ENCODE measurements at places on chromosomes 2 and 18. TPM values are rescaled to one million over a fixed set of nuclear protein-coding genes. Genes with fewer than 3 reads are reported as not detected.

Gene RNF152
- total RNA-seq: 112 TPM

- DNase-seq: no peak
Measured at GRCh38 chr2:208830203-208830602, 423.6 kb downstream of the PTH2R start.

- DNase-seq: no peak
Measured at GRCh38 chr2:61277756-61278155, 115.8 kb downstream of the C2orf74 start.

Gene ERICH2
- total RNA-seq: 0.58 TPM

GRCh38 chr18:23992089-23992940 lies 22.2 kb upstream of the TTC39C start:
- DNase-seq: no peak

- peak; percentile 72 for DNase-seq
Measured at GRCh38 chr2:45191976-45192375, 182.7 kb upstream of the SIX2 start.

Gene CRYGC
- total RNA-seq: not detected

Gene YPEL5
- total RNA-seq: 108 TPM

DNA sequence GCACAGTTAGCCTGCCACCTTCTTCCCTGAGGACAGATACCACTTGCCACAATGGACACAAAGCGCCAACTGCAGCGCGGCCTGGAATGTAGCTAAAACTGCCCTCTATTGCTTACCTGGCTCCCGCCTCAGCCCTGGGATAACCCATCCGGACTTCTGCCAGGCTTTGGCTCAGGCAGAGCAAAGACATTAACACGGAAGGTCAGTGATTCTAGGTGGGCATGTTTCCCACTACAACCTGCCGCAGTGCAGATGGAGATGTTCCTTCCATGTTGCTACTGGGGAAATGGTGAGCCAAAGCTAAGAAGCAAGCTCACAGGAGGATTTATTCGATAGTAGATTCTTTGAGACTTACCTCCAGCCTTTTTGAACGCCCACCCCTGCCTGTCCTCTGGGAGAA lies 74.8 kb downstream of the XDH start:
- DNase-seq: no peak

Gene CHRNG
- total RNA-seq: not detected

GRCh38 chr18:31070206-31070605 lies 27.7 kb upstream of the DSC3 start:
- DNase-seq: no peak

DNA sequence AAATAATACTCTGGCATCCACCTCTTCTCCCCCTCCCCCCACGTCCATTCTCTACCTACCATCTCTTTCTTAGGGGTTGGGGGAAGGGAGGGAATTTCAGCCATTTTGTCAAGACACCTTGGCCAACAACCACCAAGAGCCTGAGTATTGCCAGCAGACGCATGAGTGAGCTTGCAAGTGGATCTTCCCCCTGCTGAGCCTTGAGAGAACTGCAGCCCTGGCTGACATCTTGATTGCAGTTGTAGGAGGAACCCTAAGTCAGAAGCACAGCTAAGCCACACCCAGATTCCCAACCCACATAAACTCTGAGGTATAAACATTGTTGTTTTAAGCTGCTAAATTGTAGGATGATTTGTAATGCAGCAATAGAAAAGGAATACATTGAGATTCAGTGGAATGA lies 165.6 kb downstream of the TMEFF2 start:
- DNase-seq: no peak

DNA sequence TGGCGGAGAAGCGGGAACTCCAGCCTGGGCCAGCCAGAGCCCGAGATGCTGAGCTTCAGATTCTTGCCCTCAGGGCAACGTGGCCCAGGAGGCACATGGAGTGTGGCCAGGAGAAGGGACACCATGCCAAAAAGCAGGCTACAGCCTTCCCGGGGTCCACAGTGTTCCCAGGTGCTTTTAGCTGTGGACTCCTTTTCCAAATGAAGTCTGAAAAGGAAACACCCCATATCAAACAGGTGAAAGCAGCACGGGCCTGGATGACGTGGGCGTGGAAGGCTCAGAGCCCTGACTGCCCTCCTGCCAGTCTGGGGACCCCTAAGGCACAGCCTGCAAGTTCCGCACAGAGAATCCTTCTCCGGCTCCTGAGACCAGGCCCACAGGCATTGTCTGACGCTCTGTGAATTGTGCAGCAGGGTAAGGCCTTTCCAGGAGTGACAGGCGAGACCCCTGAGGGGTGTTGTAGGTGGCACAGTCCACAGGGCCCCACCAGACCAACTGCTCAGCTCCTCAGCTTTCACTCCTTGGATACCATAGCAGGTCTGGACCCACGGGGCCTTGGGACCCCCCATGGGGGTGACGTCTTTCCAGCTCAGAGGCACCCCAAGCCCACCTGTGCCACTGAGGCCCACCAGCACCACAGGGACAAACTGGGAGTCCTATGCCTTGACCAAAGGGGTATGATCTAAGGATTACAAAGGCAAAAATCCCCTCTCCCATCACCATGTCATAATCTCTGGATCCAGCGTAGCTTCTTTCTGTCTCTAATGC lies 69.6 kb upstream of the RAB6C start:
- peak; percentile 70 for DNase-seq

- DNase-seq: no peak
Measured at GRCh38 chr18:57542126-57542525, 44.4 kb downstream of the FECH start.

GRCh38 chr2:77008853-77009252 lies 513.3 kb downstream of the LRRTM4 start:
- no peak for DNase-seq

GRCh38 chr2:143787674-143788073 lies 658.5 kb downstream of the ARHGAP15 start:
- DNase-seq: no peak

Gene CD8B2
- total RNA-seq: 0.13 TPM

Gene STAT4
- total RNA-seq: 1.1 TPM

Gene ZNF396
- 1.1 TPM for total RNA-seq

GRCh38 chr2:203436496-203436895 lies 98.6 kb downstream of the RAPH1 start:
- DNase-seq: no peak

Gene TMEM37
- total RNA-seq: 5.6 TPM

GRCh38 chr2:237057107-237057506 lies 28.6 kb upstream of the COPS8 start:
- no peak for DNase-seq

DNA sequence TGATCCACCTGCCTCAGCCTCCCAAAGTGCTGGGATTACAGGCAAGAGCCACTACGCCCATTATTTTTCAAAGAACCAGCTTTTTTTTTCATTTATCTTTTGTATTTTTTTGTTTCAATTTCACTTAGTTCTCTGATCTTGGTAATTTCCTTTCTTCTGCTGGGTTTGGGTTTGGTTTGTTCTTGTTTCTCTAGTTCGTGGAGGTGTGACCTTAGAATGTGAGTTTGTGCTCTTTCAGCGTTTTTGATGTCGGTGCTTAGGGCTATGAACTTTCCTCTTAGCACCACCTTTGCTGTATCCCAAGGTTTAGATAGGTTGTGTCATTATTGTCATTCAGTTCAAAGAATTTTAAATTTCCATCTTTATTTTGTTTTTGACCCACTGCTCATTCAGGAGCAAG lies 86.7 kb upstream of the MSTN start:
- no peak for DNase-seq

DNA sequence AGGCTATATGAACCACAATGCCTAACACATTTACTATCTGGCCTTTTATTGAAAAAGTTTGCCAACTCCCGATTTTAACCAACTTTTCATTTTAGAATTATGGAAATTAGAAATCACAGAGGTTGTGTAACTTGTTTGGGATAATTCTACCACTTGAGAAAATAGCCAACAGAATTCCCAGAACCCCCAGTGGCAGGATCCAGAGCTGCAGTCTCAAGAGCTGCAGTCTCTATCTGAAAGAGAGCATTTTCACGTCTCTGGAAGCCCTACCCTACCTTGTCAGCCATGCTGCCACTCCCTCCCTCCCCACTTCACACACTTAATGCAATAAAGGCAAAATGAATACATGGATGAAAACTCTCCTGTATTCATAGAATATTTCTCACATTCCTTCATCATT lies 23.4 kb upstream of the TSPYL6 start:
- no peak for DNase-seq

DNA sequence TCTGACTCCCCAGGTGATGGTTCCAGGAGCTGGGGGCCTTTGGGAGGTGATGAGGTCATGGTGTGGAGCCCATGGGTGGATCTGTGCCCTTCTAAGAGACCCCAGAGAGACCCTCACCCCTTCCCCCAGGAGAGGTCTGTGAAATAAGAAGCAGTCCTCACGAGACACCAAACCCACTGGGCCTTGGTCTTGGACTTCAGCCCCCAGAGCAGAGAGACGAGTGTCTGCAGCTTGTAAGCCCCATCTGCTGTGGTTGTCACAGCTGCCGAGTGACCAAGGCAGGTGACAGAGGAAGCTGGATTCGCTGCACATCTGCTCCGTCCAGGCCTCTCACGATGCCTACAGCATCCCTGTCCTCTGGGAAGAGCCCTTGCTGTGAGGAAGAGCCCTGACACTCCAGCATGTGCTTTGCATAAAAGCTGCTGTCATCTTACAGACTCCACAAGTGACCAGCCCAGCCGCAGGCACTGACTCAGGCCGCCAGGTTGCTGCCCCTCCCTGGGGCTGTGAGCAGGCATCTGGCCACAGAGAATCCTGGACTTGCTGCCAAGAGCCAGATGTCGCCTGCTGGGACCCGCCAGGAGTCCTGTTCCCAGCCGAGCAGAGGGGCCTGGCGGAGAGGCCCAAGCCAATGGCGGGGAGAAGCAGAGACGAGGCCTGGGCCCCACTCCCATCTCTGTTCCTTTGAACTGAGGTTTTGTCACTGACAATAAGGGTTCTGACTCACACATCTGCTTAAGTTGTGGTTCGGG lies 150.8 kb downstream of the PXDN start:
- no peak for DNase-seq

Gene SPATA3
- not detected for total RNA-seq

DNA sequence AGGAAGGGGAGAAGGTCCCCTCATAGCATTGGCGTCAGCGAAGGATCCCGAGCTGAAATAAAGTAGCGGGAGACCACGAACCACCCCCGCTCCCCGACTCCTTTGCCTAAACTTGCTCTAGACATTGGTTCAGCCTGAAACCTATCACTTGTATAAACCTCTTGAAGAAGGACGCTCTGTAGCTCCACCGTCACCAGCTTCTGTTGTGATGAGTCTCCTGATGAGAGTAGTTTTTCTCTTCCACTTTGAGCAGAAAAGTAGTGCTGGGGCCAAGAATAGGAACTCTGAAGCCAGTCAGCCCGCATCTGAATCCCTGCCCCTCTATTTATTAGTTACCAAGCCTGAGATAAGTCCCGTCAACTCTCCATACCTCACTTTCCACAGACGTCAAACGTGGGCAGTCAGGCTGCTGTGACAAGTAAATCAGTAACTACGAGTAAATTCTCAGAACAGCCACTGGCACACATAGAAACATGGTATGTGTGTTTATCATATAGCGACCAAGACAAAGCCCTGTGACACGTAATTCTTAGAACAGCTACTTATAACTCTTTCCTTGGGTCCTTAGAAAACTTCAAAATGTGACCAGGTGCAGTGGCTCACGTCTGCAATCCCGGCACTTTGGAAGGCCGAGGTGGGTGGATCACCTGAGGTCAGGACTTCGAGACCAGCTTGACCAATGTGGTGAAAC lies 61.7 kb downstream of the CD226 start:
- no peak for DNase-seq

Gene SH3YL1
- 159 TPM for total RNA-seq

Gene AGXT
- total RNA-seq: not detected

- no peak for DNase-seq
Measured at GRCh38 chr2:166410828-166411472, 35.2 kb upstream of the SCN9A start.

Gene PRKAG3
- not detected for total RNA-seq

GRCh38 chr2:19617257-19617848 lies 258.9 kb upstream of the OSR1 start:
- no peak for DNase-seq

GRCh38 chr18:62399781-62400308 lies 74.7 kb downstream of the TNFRSF11A start:
- DNase-seq: no peak

Gene OSBPL6
- 31.4 TPM for total RNA-seq

GRCh38 chr2:11495844-11496681 lies 30.1 kb upstream of the E2F6 start:
- no peak for DNase-seq

DNA sequence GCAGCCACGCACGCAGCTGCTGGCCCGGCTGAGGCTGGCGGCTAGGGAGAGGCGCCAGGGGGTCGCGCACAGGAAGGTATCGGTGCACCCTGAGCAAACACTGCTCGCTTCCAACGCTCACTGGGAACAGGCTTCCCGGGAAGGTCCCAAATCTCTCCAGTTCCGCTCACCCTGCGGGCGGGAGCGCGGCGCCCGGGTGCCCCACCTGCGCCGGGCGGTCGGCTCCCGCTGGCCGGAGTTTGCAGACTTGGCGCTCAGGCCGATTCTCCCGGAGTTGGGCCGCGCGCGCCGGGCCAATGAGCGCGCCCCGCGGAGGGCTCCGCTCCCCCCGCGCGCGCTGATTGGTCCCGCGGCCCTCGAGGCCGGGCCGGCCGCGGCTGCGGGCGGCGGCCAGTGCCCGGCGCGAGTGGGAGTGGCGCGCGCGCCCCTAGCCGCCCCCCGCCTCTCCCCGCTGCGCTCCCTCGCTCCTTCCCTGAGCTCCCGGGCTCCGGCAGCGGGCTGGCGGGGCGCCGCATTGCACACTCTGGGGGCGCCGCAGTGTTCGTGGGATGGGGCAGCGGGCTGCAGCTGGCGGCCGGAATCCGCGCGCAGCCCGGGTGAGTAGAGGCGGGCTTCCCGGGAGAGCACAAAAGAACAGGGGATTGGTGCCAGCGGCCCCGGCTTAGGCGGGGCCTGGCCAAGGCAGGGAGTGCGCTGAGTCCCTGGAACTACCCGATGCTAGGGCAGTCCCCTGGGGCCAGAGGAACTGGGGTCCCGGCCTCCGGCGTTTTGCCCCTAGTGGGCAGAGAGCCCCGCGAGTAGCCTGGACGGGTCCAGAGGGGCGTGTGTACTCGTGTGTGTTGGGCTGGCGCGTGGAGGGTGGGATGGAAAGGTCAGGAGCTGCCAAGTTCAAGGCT lies at the start of gene LYPD6:
Gene LYPD6, plus strand, starts transcription at position 461 of the 896 bp plus-strand sequence. CDS start 107,122 bp downstream, outside the sequence.
- no peak for DNase-seq

Gene RPRM
- 0.51 TPM for total RNA-seq

Gene OTOS
- total RNA-seq: not detected

DNA sequence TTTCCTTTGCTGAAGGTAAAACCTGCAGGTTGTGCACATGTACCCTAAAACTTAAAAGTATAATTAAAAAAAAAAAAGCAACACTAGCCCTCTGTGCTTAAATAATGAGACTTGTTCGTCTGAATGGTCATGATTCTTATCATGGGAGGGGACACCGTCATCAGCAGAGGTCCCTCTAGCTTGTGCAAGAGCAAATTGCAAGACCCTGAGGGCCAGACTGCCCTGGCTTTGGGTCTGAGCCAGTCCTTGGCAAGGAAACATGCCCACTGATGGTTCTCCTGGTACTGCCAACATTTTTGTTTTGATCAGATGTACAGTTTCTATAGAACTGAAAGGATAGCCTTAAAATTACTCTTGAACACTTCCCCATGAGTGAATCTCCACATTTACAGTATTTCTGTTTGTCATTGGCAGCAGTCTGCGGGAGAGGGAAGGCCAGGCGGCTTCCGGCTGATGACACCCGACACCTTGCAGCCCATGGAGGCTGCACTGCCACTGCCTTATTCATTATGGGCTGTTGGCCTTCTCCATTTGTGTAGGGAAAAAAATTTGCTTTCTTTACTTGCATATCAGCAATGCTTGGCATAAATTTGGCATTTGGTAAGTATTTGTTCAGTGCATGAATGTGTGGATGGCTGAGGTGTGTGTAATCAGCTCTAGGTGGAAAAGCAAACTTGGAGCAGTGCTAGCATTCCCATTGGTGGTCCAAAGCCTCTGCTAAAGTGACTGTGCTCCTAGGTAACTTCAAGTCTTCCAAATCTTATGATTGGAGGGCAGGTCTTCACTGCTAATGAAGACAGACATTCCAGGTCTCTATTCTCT lies 161.6 kb upstream of the ALKAL2 start:
- DNase-seq: no peak

All from lower leg skin (tissue), 4 donors.